ENCODE measurements at places on chromosomes 6 and 20. TPM values are rescaled to one million over a fixed set of nuclear protein-coding genes. Genes with fewer than 3 reads are reported as not detected.
A peak's percentile ranks its signal among the peaks of the same experiment; 100 is the strongest.

GRCh38 chr6:13733178-13733887, 21.7 kb upstream of the RANBP9 start:
- DNase-seq, result peak; percentile 45
- H3K4me1 ChIP-seq, result peaks cover 7% of the 10 kb centered on the region
- H3K36me3 ChIP-seq, result no peaks in the 10 kb centered on the region

GRCh38 chr6:134391205-134391604, 73.3 kb upstream of the SGK1 start:
- H3K27ac ChIP-seq, result no peak overlapping the region
- no peak for DNase-seq

The ENPP4 gene
- 4.8 TPM for total RNA-seq

The SLC35D3 gene
- 0.13 TPM for total RNA-seq

- H3K4me1 ChIP-seq, result no peaks in the 10 kb centered on the region
- DNase-seq, result no peak
- H3K27ac ChIP-seq, result no peak overlapping the region
- no peak overlapping the region for H3K4me3 ChIP-seq
- H3K36me3 ChIP-seq, result peaks cover 1% of the 10 kb centered on the region
These were observed 12.1 kb upstream of the RAMACL start for GRCh38 chr6:166598441-166599138.

The KCNB1 gene
- total RNA-seq, result 0.52 TPM

The AGPAT4 gene
- total RNA-seq, result 21.5 TPM

- no peak overlapping the region for H3K27ac ChIP-seq
- no peak overlapping the region for H3K4me3 ChIP-seq
- no peak for DNase-seq
- peaks cover 8% of the 10 kb centered on the region for H3K4me1 ChIP-seq
These were observed 88.4 kb upstream of the CEP85L start for GRCh38 chr6:118739696-118740353.

The ITCH gene
- 60.2 TPM for total RNA-seq

DNA sequence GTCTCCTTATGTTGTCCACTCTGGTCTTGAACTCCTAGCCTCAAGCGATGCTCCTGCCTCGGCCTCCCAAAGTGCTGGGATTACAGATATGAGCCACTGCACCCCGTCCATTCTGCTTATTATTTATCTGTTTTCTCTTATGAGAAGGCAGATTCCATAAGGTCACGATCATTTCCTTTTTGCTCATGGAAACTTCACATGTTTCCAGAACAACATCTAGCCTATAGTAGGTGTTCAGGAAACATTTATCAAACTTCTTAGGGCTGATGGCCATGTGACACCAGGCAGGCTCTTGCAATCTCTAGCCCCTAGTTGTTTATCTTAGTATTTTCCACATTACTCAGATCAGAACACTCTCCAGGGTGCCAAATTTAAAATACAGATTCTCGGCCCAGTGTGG, 61.2 kb downstream of the ZFP64 start:
- H3K4me3 ChIP-seq, result no peak overlapping the region
- no peak overlapping the region for H3K27ac ChIP-seq
- no peaks in the 10 kb centered on the region for H3K27me3 ChIP-seq
- no peak for DNase-seq
- peaks cover 13% of the 10 kb centered on the region for H3K36me3 ChIP-seq
- no peaks in the 10 kb centered on the region for H3K4me1 ChIP-seq

DNA sequence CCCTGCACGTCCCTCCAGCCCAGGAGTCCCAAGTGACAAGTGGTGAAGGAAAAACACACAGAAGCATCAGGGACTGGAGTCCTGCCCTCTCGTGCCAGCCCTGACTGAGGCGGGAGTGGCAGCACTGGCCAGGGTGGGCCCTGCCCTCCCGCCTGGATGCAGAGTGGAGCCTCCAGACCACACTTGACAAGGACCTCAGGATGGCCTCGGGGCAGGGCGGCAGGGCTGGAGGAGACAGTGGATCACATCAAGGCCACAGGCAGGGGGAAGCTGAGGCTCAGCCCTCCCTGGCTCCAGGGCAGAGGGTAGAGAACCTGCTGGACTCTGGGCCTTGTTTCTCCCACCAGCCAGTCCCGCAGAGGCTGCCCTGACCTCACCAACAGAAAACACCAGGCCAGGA, 128.8 kb upstream of the CDH4 start:
- peaks cover 36% of the 10 kb centered on the region for H3K27me3 ChIP-seq
- DNase-seq, result no peak
- no peak overlapping the region for H3K27ac ChIP-seq
- H3K36me3 ChIP-seq, result no peaks in the 10 kb centered on the region
- H3K4me3 ChIP-seq, result no peak overlapping the region
- peaks cover 2% of the 10 kb centered on the region for H3K4me1 ChIP-seq

GRCh38 chr20:1081891-1082290, 36.5 kb upstream of the PSMF1 start:
- no peak overlapping the region for H3K27ac ChIP-seq
- H3K4me1 ChIP-seq, result no peaks in the 10 kb centered on the region
- no peak overlapping the region for H3K4me3 ChIP-seq
- no peak for DNase-seq

- H3K27me3 ChIP-seq, result peaks cover 35% of the 10 kb centered on the region
- no peaks in the 10 kb centered on the region for H3K36me3 ChIP-seq
- no peaks in the 10 kb centered on the region for H3K4me1 ChIP-seq
- H3K27ac ChIP-seq, result no peak overlapping the region
These were observed 122.9 kb downstream of the SLC24A3 start for GRCh38 chr20:19335341-19335740.

Data from mesothelial cell of epicardium (in vitro differentiated cells).